ENCODE measurements at places on chromosomes 1 and 21.

DNA sequence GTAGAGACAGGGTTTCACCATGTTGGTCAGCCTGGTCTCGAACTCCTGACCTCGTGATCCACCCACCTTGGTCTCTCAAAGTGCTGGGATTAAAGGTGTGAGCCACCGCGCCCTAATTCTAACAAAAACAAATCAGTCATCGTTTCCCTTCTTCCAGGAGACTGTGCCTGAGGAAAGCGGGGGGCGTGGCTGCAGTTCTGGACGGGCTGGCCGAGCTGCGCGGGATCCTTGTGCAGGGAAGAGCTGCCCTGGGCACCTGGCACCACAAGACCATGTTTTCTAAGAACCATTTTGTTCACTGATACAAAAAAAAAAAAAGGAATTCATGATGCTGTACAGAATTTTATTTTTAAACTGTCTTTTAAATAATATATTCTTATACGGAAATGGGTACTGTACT is 104.2 kb downstream of the WDR4 start:
- no peak for DNase-seq

DNA sequence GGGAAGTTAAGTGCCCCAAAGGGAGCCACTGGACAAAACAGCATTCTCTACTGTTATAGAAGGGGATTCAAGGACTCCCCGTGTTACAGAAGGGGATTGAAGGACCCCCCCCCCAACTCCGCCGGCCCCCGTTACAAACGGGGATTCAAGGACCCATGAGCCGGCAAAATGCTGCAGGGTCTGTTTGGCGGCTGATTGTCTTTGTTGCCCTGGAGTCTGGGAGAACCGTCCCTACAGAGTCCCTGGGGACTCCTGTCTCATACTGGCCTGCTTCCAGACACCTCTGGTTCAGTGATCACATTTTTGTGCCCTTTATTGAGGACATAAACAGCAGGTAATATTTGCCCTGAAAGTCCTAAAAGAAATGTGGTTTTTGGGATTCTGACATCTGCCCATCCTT is 96.4 kb downstream of the SYF2 start:
- no peak for DNase-seq

- DNase-seq, result no peak
Observed at GRCh38 chr1:178232949-178233348, 139.0 kb downstream of the RASAL2 start.

- DNase-seq, result no peak
Observed at GRCh38 chr1:198841477-198841876, 202.6 kb downstream of the PTPRC start.

GRCh38 chr1:212762234-212762633 is 29.3 kb downstream of the NSL1 start:
- DNase-seq, result no peak

- no peak for DNase-seq
Observed at GRCh38 chr1:196393742-196394141, 214.5 kb downstream of the KCNT2 start.
